ENCODE measurements at places on chromosomes 6 and 20. TPM values are rescaled to one million over a fixed set of nuclear protein-coding genes. Genes with fewer than 3 reads are reported as not detected.

POPDC3 gene
- not detected for total RNA-seq

LY6G5B gene
- total RNA-seq = 23.4 TPM

CYP39A1 gene
- not detected for total RNA-seq

SEL1L2 gene
- total RNA-seq = not detected

LTB gene
- 89.3 TPM for total RNA-seq

RNF144B gene
- 0.91 TPM for total RNA-seq

IDH3B gene
- total RNA-seq = 150 TPM
